ENCODE measurements at places on chromosomes 4 and X. TPM values are rescaled to one million over a fixed set of nuclear protein-coding genes. Genes with fewer than 3 reads are reported as not detected.

GAGE1 gene
- total RNA-seq: not detected

DNA sequence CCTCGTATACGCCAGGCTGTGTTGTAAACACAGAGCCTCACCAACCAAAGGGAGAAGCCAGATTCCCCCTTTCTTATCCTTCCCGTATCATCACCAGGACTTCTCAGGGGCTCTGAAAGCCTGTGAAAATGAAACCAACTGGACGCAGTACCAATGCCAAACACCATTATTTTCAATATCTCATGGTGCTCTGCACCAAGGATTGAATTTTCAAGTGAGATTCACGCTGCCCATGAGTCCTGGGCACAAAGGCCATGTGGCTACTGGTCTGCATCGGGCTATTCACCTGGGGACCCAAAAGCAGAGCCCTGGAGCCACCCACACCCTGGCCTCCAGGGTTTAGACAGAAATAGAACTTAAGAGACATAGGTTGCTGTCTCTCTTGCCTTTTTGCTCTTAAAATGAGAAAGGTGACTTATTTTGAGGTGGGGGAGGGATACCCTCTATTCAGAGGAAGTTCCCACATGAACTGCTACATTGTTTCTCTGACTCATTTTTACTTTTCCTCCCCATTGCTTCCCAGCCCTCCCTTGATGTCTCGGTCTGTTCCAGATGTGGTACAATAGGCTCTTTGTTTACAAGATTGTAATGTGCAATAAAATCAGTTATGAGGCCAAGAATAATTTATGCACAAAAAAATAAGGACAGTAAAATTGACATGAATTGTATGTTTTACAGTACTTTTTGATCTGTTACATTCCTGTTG, 55.4 kb downstream of the MAML3 start:
- DNase-seq: no peak

- DNase-seq: no peak
Measured at GRCh38 chr4:74309223-74309622, 953 bp downstream of the EPGN start.

- DNase-seq: no peak
Measured at GRCh38 chr4:15794905-15795304, 16.8 kb downstream of the CD38 start.

MAGEA2 gene
- not detected for total RNA-seq
